A549 treated with DMSO at 1 μM for 4 hours (cell line): ENCODE measurements at places on chromosomes 11 and 22. TPM values are rescaled to one million over a fixed set of nuclear protein-coding genes. Genes with fewer than 3 reads are reported as not detected.

The AGBL2 gene
- 1.1 to 1.7 TPM (median 1.3 TPM) in 5 replicates for total RNA-seq

The OR6T1 gene
- not detected in 5 replicates for total RNA-seq

The SHISAL1 gene
- total RNA-seq = 7.7 to 9.2 TPM (median 8.7 TPM) in 5 replicates

The KCNK4 gene
- total RNA-seq = 0.06 to 0.07 TPM in 2 of 5 replicates, not detected in the others

The SLC5A1 gene
- total RNA-seq = 0.04 to 0.08 TPM in 2 of 5 replicates, not detected in the others
